Pancreas (tissue), 10 donors: ENCODE measurements at places on chromosomes 12 and 14.

DNA sequence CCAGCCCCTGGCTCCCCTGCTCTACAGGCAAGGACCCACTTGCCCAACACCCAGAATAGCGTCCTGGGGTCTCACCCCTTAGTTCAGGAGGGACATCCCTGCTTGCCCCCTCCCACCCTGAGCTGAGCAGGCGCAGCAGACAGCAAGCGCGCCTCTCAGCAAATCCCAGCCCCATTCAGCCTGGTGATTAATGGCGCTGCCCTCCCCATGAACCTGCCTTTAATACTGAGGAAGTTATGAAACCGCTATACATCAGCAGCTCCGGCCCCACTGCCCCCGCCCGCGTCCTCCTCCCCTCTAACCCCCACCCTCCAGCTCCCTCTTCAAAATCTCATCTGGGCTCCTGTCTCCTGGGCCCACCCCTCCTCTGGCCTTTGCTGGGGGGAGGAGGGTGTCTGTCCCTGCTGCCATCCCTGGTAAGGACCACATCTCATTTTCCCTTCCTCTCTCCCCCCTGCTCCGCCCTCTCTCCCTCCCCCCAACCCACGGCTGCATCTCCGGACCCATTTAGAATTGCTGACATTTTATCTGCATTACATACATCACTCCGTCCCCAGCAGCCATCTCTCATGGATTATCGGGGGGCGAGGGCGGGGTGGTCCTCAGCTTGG, 7.1 kb upstream of the SMUG1 start:
- no peak for DNase-seq

- DNase-seq: no peak
Measured at GRCh38 chr12:131421509-131422186, 289.2 kb upstream of the SFSWAP start.

- no peak for DNase-seq
Measured at GRCh38 chr12:1473418-1473817, 121.0 kb downstream of the FBXL14 start.

- DNase-seq: no peak
Measured at GRCh38 chr12:1879633-1880032, 38.8 kb downstream of the CACNA2D4 start.

GRCh38 chr12:28374556-28374955, 184.3 kb downstream of the CCDC91 start:
- DNase-seq: no peak

DNA sequence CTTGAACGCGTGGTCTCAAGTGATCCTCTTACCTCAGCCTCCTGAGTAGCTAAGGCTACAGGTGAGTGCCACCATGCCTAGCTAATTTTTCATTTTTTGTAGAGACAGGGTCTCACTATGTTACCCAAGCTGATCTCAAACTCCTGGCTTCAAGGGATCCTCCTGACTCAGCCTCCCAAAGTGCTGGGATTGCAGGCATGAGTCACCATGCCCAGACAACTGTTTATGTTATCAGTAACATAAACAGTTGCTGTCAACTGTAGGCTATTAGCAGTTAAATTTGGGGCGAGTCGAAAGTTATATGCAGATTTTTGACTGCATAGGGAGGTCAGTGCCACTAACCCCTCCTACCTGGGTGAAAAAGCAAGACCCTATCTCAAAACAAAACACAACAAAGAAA, 26.2 kb upstream of the LRRK2 start:
- DNase-seq: no peak

DNA sequence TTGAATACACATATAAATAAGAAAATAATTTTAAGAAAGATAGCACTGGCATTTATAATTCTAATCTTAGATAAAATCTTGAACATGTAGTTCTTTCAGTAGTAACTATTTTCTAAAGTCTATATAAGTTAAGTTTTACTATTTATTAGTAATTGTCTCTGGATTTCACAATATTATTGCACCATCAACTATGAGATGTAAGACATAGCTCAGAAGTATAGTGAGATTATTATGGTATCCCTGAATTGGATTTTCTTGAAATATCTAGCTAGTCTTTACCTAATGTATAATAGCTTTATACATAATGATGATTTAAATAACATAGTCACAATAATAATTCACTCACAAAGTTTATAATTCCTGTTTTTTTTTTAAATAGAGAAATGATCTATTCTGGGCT, 6.7 kb downstream of the CLEC12A start:
- no peak for DNase-seq

GRCh38 chr14:77133720-77134338, 7.8 kb downstream of the ZDHHC22 start:
- DNase-seq: peak; percentile 68

DNA sequence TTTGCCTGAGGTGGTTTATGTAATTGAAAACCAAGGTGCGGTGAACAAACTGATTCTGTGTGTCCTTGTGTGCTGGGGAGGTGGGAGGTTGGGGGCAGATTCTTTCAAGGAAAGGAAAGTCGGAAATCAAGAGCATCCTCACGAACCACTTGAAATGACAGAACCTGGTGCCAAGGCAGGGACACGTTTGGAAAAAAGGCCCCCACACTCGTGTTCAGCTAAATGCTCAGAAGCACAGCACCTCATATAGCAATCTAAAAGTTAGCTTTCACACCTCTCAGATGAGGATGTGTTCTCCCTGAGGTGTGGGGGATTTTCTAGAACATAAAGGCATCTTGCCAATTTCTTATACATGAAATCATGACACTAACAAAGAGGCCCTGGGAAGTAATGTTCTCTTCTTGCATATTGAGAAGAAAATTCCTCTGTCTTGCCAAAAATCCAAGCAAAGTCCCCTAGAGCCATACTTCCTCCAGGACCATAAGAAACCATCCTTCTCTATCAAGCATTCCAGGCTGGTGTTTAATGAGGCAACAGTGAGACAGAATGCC, 119.6 kb downstream of the PLXNC1 start:
- DNase-seq: no peak

GRCh38 chr12:3644104-3644503, 108.8 kb downstream of the CRACR2A start:
- DNase-seq: no peak

DNA sequence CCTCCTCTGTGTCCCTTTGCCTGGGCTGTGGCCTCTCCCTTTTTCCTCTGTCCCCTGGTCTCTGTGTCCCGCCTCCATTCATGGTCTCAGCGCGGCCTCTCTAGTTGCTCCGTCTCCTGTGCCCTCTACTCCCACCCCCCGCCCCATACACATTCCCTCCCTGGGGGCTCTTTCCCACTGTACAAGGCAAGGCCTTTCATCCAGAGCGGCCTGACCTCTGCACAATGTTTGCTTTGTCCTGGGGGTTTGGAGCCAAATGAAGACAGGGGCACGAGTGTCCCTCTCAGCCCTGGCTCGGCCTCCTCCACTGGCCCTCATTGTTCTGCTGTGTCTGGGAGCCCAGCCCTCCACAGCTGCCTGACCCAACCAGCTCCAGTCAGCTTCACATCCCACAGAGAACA, 678.6 kb downstream of the BCL11B start:
- DNase-seq: no peak

GRCh38 chr14:33455654-33456345, 495.1 kb downstream of the EGLN3 start:
- no peak for DNase-seq

DNA sequence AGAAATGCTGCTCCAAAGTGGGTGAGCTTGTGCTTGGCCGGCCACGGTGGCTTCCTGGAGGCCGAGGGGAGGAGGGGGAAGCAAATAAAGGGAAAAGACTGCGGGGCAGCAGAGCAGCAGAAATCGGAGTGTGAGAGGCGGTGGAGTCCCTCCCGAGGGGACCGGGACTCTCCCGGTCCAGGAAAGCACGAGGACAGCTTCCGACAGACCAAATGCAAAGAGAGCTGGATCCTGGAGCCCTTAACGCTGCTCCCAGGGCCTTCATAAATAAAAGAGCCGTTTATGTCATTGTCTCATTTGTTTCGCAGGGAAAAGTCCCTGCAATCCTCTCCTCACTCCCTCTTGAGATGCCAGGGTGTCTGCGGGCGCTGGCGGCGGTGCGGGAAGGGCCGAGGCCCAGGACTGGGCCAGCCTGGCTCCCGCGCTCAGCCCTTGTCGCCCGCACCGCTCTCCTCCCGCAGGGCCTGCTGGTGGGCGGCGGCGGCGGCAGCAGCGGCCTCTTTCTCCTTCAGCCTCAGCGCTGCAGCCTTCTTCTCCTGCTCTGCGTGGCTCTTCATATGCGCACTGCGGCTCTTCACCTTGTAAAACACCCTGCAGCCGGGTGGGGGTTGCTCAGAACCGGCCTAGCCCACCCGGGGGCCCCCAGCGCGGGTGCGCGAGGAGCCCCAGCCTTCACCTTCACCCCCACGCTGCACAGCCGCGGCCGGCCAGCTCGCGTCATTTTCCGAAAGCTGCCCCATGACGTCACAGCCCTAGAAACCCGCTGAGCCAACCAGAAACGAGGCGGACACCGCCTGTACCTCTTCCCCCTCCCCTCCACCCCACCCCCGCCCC, 4.5 kb upstream of the PNMA1 start:
- DNase-seq: no peak

GRCh38 chr12:30197392-30198057, 413.8 kb upstream of the TMTC1 start:
- DNase-seq: no peak

- peak; percentile 76 for DNase-seq
Measured at GRCh38 chr12:31589904-31590641, 863 bp downstream of the DENND5B start.

- DNase-seq: no peak
Measured at GRCh38 chr12:84995641-84996040, 40.4 kb downstream of the TSPAN19 start.

DNA sequence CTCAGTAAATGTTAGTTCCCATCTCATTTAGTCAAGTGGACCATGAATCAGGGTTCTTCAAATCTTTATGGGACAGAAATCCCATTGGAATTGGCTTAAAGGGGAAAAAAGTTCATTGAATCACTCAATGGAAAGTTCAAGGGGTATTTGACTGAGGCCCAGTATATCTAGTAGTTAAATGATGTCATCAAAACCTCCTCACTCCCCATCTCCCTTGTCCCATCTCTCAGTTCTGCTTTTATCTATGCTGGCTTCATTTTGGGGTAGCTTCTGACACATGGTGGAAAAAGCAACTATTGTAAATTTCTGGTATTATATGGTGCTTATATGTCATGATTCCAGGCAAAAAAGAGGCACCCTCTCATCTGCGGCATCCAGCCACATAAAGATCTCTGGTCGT, 51.9 kb downstream of the DAAM1 start:
- no peak for DNase-seq

GRCh38 chr14:21822109-21822508, 148.5 kb upstream of the OR4E1 start:
- no peak for DNase-seq

DNA sequence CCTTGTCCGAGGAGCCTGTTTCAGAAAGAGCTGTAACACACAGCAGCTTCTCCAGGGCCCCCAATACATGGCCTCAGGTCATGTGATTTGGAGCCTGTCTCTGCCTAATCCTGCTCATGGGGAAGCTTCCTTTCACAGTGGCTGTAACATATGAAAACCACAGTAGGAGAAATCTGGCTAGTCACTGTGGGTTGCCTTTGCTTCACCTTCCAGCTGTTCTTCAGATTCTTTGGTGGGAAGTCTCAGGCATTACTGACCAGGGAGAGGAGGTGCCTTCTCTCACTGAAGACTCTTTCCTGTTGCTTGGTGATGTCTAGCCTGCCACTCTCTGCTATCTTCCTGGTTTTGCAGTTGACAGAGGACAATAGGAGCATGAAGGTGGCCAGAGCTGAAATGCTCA, 350.6 kb downstream of the DPF3 start:
- DNase-seq: no peak

GRCh38 chr12:65755596-65755978, 68.7 kb upstream of the HMGA2 start:
- no peak for DNase-seq

GRCh38 chr12:50642761-50643160, 121.1 kb upstream of the ATF1 start:
- DNase-seq: no peak

DNA sequence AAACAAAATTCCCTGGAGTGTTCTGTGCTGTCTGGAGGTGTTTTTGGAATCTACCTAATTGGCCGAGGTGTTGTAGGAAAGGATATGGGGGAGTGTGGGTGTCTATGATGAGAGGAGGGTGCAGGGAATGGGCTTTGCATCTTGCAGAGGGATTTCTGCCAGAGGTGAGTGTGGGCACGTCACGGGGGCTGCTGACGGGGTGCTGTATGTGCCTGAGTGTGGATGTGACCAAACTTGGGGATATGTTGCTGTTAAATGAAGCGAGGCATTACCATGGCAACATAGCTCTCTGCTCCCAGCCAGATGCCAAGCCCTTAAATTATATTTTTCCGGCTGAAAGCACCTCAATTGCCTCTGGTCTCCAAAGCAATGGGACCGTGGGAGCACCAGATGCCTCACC, 44.3 kb upstream of the SPTLC2 start:
- DNase-seq: no peak

DNA sequence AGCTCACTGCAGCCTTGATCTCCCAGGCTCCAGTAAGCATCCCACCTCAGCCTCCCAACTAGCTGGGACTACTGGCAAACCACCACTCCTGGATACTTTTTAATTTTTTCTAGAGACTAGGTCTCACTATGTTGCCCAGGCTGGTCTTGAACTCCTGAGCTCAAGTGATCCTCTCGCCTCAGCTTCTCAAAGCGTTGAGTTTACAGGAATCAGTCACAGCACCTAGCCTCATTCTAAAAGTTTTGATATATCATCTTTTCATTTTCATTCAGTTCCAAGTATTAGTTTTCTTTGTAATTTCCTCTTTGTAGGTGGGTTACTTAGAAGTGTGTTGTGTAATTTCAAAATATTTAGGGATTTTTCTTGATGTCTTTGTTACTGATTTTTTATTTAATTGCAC, 9.6 kb downstream of the CBX5 start:
- no peak for DNase-seq

DNA sequence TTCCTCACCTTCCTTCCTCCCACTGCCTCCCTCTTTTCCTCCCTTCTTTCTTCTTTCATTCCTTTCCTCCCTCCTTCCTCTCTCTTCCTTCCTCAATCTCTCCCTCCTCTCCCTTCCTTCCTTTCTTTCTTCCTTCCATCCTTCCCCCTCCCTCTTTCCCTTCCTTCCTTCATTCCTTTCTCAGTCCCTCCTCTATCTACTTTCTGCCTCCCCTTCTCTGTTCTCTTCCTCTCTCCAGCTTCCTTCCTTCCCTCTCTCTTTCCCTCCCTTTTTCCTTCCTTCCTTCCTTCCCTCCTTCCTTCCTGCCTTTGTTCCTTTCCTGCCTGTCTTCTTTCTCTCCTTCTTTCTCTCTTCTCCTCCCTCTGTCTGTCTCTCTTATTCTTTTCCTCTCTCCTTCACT, 16.1 kb downstream of the ASCL1 start:
- DNase-seq: no peak

DNA sequence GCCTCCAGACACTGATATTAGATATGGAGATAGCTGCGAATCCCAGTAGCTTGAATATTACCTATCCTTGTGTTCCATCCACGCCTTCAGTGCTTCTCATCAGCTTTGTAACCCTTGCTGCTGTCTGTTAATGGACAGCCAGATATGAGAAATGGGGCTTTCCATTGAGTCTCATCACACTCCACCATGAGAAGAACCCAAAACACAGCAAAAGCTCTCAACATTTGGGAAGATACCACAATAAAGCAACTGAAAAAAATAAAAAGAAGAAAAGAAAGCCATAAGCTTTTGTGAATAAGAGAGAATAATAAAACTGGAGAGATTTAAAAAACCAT, 225.4 kb downstream of the GALC start:
- DNase-seq: no peak

- DNase-seq: no peak
Measured at GRCh38 chr12:75979181-75979580, 52.4 kb downstream of the PHLDA1 start.
